ENCODE measurements at places on chromosomes 2 and 18.
A peak's percentile ranks its signal among the peaks of the same experiment; 100 is the strongest.

GRCh38 chr2:163123526-163123925 lies 285.0 kb upstream of the KCNH7 start:
- DNase-seq = no peak

DNA sequence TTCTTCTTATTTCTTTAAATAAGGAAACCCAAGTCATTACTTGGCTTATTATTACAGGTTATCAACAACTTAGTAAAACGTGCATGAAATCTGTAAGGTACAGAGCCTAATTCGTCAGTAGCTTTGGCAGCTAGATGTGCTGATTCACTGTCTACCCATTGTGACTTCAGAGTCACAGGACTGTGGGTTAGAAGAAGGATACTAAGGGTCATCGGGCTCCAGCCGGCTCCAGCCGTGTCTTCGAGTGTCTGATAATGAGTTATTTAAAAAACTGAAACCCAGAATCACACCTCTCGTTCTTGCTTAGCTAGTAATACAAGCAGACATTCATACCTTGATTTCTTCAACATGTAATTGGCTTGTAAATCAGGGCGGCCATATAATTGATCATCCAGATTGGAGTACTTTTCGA lies 170.5 kb downstream of the FMNL2 start:
- DNase-seq = no peak

DNA sequence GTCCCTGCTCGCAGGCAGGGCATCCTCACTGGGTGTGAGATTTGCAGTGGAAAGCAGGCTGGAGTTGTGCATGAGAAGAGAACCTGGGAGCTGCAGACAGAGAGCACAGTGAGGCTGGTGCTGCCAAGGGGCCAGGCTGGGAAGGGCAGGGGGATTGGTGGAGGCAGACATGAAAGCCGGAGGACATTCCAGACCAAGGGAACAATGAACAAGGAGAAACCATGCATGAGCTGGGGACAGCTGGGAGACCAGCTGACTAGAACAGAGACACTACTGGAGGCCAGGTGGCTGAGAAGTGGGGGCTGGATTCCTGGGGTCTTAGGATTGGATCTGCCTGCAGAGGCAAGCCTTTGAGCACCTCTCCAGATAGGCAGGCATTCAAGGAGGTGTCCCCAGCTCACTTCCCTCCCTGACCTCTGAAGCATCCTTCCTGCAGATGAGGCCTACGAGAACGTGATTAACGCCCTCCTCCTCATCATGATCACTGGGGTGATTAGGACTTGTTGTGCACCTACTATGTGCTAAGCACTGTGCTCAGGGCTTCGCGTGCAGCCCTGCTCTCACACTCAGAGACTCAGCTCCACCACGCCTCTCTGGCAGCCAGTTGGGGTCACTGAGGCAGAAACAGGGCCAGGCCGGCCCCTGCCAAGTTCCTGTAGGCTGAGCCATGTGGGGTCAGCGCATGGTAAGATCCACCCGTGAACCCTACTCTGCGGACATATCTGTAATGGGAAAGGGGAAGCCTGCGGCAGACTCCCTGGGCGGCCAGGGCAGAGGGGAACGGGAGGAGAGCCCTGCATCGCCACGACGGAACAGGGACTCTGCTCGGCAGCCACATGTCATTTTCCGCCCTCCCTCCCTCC lies 74.8 kb upstream of the SLC66A3 start:
- DNase-seq = no peak

- peak; percentile 65 for DNase-seq
Observed at GRCh38 chr18:46073474-46074331, 1.6 kb upstream of the PSTPIP2 start.

DNA sequence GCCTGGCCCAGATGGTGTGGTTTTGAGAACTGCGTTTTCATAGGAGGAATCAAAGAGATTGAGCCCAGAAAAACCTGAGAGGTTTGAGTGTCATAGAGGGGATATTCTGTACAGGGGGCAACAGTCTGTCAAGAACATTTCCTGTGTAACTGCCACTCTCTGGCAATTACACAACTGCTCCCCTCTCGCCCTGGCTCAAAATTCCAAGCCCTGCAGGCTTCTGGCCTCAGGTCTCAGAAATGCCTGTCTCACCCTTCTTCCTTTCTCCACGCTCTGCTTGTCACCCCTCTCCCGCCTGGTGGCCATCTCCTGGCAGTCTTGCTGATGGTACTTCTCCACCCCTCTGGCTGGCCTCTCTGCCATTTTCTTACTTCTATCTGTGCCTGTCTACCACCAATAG lies 4.0 kb downstream of the VAMP5 start:
- no peak for DNase-seq

DNA sequence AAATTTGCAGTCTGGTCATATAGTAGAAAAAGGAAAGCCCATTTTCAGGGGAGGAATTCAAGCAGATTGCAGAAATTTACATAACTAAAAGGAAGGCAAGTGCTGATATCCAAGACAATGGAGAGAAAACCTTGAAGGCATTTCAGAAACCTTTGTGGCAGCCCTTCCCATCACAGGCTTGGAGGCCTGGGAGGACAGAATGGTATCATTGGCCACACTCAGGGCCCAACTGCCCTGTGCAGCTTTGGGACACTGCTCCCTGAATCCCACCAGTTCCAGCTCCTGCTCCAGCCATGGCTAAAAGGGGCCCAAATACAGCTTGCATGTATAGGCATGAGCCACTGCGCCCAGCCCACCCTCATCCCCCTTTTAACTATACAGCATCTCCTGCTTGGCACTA lies 81.1 kb upstream of the NYAP2 start:
- DNase-seq = no peak

GRCh38 chr2:68737711-68738110 lies 3.1 kb downstream of the ARHGAP25 start:
- DNase-seq = peak; percentile 56

GRCh38 chr2:3742743-3743508 lies 39.6 kb downstream of the DCDC2C start:
- no peak for DNase-seq

DNA sequence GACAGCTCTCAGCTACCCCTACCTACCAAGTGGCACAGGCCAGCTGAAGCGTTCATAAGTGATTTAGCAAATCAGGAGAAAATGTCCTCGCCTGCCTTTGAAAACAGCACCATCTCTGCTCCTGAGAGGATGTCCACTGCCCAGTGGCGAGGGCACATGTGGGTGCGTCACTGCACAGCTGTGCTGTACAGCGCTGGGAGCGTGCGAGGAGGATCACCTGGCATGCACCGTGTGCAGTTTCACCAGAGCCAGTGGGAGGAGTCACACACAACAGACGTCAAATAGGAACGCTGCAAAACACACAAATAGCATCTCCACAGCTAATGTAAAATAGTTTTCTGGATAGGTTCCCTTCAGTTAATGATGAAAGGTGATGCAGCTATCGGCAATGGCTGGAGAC lies 154.1 kb downstream of the HDAC4 start:
- no peak for DNase-seq

Data from activated CD4-positive, alpha-beta T cell treated with anti-CD3 and anti-CD28 coated beads for 48 hours (primary cell).